DMS79 treated with DMSO at 0.1 percent for 48 hours (cell line): ENCODE measurements at places on chromosomes 1 and 21.
A peak's percentile ranks its signal among the peaks of the same experiment; 100 is the strongest.

DNA sequence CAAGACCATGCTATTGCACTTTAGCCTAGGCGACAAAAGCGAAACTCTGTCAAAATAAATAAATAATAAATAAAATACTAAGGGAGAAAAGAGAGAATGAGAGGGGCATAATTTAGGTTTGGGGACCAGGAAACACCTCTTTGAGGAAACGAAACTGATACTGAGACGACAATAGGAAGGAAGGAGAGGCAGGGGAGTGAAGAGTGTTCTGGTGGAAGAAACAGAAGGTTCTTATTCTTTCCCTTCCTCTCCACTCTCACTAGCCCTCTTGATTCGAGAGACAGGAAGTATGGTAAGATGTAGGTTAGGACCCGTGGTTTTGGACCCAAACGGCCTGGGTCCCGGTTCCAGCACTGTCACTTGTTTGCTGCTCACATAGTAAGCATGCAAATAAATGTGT, 1.6 kb upstream of the NKAIN1 start:
- no peak for DNase-seq

- no peak for DNase-seq
Measured at GRCh38 chr1:30808067-30808662, 50.6 kb upstream of the LAPTM5 start.

GRCh38 chr1:156794506-156795373, 21.9 kb downstream of the SH2D2A start:
- no peak for DNase-seq

- no peak for DNase-seq
Measured at GRCh38 chr1:217542136-217542777, 88.6 kb downstream of the GPATCH2 start.

DNA sequence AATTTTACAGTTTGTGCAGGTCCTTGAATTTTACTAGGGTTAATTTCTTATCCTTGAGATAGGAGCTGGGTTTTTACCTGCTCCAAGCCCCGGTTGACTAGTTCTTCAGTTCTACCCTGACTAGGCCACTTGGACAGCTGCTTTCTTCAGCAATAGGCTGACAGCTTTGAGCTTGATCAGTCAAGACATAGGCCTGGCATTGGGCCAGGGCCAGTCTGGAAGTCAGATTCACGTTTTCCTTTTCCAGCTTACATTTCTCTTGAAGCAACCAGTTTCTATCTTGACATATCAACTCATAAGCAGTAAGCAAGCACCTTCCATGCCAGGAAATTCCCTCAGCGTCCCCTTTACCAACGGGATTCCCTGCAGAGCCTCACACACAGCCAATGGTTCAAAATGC, 63.7 kb upstream of the AJAP1 start:
- no peak for DNase-seq

- DNase-seq, result no peak
Measured at GRCh38 chr1:116748272-116748671, 6.0 kb upstream of the CD2 start.

GRCh38 chr1:17653728-17654351, 101.3 kb upstream of the ACTL8 start:
- DNase-seq, result peak; percentile 60

- peak; percentile 62 for DNase-seq
Measured at GRCh38 chr1:8025061-8025670, 943 bp downstream of the ERRFI1 start.

DNA sequence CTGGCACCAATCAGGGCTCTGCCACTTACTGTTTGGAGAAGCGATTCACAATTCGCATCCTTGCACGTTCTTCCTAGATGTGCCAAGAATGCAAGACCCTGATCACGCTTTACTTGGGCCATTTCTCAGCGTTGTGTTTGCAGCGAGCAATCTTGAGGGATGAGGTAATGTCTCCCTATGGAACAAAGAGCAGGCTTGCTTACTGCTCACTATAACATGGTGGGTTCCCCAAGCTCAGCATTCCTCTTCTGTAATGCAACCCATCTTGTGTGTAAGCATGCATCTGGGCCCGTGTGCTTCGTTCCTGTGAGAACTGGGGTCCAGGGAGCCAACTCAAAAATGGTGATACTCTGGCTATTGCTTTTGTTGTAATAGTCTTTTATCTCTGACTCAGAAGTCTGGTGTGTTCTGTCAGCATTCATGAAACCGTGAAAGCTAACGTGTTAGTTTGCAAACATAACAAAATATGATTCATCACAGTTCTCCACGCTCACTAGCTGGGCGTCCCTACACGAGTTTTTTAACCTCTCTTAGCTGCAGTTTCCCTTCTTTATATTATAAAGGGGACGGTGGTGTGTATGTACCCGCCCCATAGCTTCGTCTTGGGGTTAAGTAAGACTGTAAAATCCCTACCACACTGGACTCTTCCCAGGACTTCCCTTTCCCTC, 33.3 kb downstream of the DNTTIP2 start:
- DNase-seq, result peak; percentile 70

DNA sequence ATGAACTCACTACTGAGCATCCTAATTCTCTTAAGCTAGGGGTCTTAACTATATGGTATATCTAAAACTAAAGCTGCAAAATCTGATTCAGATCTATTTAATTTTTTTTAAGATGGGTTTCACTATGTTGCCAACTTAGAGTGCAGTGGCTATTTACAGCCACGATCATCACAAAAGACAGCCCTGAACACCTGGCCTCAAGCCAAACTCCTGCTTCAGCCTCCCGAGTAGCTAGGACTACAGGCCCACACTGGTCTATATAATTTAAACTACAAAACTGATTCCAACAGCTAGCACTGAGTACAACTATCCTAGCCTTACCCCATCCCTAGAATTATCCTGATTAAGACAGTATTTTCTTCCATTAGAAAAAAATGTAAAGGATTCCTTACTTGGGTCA, 37.1 kb downstream of the EIF4G3 start:
- peak; percentile 43 for DNase-seq

GRCh38 chr1:161730050-161730564, 8.8 kb downstream of the FCRLB start:
- DNase-seq, result no peak

DNA sequence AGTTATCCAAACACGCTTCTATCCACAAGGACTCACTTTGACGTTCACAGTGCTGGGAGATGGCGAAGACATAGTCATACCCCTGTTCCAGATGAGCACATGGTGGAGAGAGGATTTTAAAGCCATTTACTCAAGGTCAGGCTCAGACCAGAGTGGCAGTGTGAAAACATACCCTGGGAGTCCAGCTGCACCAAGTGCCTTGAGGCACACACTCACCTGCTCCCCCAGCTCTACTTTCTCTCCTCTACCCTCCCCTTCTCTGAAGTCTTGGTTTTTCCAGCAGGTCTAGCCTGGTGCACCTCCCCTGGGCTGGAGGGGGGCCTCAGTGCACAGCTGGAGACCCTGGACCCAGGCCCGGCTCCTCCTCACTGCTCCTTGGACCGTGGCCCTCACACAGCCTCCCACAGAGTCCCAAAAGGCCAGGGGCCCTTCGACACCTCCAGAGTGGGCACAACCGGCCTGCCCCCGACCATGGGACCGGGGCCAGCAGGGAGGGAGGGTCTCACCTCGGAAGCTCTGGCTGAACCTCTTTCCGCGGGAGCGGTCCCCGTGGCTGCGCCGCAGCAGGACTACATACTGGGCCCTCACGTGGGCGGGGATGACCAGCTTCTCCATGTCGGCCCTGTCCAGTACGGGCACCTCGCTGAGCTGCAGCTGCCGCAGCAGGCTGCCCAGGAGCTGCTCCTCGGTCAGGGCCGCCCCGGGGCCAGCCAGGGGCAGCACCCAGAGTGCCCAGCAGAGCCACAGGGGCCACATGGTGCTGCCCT, 452 bp downstream of the LEFTY2 start:
- DNase-seq, result no peak

DNA sequence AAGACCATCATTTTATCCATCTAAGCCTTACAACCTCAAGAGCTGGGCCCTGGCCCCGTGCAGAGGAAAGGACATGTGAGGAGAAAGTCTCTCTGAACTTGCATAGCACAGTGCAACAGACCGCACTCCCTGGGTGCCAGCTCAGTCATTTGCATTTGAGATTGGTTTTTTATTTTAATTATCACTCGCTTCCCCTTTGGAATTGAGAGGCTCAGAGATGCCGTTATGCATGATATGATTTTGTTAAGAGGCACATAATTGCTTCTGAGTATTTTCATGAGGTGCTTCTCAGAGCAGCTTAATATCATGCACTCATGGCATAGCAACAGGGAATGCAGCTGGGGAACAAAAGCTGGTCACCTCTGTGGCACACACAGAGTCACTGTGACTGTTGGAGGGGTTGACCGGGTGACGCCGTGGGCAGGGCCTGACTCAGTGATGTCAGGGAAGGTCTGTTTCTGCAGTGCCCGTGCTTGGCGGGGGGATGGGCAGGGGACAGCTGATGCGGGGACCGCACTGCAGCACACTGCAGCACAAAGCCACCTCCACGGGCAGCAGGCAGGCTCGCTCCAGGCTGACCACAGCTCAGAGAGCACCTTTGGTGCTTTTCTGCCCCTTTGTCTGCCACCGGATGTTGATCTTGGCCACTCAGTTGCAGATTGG, 43.2 kb upstream of the VAMP3 start:
- DNase-seq, result peak; percentile 83

DNA sequence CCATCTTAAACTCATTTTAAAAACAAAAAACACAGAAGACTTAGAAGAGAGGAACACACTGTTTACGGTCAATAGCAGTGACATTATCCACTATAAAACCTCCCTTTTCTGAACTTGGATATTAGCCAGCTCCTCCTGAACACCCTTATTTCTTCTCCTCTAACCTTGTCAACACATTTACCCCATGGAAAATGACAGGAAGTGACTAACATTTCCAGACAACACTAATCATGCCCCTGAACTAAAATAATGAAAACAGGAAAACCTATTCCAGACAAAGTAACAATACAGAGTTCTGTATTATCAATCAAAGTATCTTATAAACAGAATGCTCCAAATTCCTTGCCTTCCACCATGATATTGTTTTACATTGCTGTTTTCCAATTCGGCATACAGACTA, 45.3 kb downstream of the PALMD start:
- DNase-seq, result no peak

GRCh38 chr1:19140465-19140864, 69.6 kb downstream of the UBR4 start:
- DNase-seq, result no peak

DNA sequence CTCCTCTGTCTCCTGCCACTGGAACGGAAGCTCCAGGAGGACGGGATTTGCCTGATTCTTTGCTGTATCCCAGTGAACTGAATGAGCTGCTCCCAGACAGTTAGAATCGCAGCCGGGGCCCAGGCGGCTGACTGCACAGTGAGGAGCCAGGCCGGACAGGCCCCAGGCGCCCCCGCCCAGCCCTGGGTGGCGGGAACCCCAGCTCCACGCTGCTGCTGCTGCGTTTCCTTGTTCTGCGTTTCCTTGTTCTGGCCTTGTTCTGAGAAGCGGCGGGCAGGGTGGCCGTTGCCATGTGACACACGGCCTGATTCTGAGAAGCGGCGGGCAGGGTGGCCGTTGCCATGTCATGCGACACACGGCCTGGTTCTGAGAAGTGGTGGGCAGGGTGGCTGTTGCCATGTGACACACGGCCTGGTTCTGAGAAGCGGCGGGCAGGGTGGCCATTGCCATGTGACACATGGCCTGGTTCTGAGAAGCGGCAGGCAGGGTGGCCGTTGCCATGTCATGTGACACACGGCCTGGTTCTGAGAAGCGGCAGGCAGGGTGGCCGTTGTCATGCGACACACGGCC, 56.2 kb downstream of the SLC37A1 start:
- no peak for DNase-seq

DNA sequence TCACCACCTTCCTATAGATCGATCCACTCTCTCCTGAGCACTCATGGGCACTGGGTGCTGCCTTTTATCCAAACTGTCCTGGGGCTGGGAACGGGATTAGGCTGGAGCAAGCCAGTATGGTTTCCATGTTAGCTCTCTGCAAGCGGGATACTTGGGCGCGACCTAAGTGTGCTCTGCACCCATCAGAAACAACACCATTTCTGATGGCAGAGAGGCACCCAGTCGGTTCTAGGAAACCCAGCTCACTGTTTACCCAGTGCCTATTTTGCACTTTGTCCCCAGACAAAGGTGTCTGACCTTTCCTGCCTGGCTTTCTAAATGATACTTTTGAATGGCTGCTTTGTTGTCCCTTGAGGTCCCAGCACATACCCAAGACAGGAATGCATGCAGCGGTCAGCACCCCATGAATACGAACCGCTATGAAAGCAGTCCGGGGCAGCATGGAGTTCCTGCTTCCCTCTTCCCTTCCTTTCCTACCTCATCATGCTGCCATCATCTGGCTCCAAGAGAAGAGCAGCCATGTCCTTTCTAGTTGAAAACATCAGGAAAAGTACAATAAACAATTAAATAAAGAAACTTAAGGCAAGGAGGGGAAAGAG, 83.9 kb downstream of the TRABD2B start:
- DNase-seq, result no peak

DNA sequence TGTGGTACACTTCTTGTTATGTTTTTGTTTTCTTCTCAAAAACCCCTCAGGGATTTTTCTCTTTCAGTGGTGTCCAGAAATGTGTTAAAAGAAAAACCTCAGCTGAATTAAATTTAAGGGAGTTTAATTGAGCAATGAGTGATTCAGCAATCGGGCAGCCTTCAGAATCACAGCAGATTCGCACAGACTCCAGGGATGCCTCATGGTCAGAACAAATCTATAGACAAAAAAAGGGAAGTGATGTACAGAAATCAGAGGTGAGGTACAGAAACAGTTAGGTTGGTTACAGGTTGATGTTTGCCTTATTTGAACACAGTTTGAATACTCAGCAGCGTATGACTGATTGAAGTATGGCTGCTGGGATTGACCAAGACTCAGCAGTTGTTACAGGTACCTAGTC, 86.2 kb downstream of the TLR5 start:
- DNase-seq, result no peak

- DNase-seq, result no peak
Measured at GRCh38 chr1:64212031-64212430, 8.6 kb downstream of the UBE2U start.

DNA sequence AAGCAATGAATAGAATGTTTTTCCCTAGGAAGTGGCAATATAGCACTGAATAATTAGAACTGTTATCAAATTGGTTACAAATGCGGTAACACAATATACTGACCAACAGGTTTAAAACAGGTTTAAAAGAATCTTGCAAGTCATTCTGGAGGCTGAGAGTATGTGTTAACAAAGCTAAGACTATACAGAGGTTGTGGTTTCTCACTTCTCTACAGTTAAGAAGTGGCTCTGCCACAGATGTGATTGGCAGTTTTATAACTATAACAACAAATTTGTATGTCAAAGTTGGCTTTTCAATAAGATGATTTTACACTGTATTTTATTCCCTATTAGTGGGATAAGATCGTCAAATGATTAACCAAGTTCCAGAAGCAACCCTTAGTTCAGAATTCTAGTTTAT, 7.1 kb downstream of the ANGEL2 start:
- DNase-seq, result no peak

- DNase-seq, result no peak
Measured at GRCh38 chr1:176949033-176949662, 215.4 kb downstream of the ASTN1 start.

DNA sequence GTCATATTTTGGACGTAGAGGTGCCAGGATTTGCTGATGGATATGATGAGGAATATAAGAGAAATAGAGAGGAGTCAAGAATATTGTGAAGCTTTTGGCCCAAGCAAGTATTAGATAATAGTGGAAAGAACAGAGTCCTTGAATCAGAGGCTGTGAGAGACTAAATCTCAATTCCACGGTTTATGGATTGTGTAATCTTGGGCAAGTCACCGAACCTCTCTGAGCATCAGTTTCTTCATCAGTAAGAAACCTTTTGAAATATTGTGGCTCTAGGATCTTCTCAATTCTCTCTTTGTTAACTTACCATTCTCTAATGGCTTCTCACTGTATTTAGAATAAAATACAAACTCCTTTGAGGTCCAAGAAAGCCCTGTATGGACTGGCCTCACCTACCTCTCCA, 77.6 kb downstream of the RPS6KA1 start:
- no peak for DNase-seq

- no peak for DNase-seq
Measured at GRCh38 chr1:186112280-186112679, 262.8 kb downstream of the TPR start.
